ENCODE measurements at places on chromosomes 4 and X. TPM values are rescaled to one million over a fixed set of nuclear protein-coding genes. Genes with fewer than 3 reads are reported as not detected.

- no peak for DNase-seq
Observed at GRCh38 chrX:88944661-88945060, 197.6 kb downstream of the CPXCR1 start.

DNA sequence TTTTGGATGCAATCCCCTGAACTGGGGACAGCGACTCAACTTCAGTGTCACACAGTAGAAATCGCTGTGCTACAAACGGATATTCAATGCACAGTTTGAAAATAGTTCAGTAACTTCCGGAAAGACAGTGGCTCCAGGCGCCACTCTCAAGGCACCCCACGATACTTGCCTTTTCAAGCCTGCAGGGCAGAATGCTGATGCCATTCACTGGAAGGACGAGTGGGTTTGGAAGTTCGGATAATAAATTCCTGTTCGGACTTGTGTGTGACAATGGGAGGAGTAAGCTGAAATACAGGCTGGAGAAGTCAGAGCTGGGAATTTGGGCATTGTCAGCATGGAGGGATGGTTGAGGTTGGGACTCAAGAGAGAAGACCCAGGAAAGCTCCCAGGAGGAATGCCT lies 64.3 kb upstream of the HELT start:
- no peak for DNase-seq

DNA sequence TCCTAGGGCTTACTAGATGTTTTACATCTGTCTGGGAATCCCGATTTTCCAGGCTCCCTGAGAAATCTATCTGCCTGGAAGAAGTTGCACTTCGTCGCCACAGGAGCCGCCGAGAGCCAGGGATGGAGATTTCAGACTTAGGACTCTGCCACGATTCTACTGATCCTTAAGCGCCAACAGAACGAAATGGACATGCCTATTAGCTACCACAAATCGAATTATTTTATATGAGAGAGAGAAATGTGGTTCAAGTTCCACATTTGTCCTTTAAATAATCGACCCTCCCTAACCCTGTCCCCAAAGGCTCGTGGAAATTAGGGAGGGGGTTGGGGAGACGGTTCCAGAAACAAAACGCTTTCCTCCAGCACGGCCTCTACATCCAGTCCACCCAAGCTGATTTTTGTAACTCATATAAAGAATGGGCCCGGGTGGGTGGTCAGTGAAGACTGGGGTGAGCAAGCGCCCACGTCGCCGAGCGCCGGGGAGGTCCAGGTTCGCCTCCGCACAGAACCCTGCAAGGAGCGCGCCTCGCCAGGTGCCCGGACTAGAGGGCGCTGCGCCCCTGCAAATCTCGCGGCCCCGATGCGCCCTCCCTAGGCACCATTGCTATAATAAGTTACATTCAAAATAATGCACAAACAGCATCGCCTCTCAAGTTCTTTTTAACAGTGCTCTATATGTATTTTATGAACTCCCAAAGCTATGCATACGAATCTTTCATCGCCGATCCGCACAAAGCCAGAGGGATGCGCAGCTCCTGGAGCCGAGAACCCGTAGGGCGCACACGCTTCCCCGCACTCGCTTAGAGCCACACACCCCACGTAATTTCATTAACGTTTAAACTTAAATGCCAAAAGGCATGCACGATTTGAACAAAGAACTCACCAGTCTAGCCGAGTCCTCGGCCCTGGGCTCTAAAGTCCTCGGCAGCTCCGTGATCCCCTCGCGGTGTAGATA lies 2.1 kb upstream of the FAT1 start:
- no peak for DNase-seq

MAGEA8 gene
- polyA plus RNA-seq, result not detected

DNA sequence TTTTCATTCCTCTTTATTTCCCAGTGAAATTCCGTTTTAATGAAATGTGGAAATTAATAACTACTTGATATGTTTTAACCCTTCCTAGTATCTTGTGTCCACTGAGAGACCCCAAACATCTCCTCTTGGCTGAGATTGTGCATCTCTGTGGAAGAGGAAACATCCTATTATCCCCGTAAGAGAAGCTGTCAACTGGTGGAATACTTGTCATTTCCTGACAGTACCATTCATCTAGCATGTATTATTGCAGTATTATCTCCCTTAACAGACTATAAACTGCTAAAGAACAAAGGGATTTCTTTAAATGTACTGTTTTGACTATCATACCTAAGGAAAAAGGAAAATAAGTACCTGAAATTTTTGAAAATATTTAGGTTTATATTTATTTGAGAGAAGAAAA lies 277.3 kb upstream of the SLC7A11 start:
- no peak for DNase-seq

- peak; percentile 66 for DNase-seq
Observed at GRCh38 chr4:72767618-72768302, 198.7 kb upstream of the ADAMTS3 start.

- no peak for DNase-seq
Observed at GRCh38 chr4:7759216-7759615, 180.4 kb downstream of the AFAP1 start.

KCNE5 gene
- 0.32 TPM for polyA plus RNA-seq

TMPRSS11B gene
- not detected for polyA plus RNA-seq

DNA sequence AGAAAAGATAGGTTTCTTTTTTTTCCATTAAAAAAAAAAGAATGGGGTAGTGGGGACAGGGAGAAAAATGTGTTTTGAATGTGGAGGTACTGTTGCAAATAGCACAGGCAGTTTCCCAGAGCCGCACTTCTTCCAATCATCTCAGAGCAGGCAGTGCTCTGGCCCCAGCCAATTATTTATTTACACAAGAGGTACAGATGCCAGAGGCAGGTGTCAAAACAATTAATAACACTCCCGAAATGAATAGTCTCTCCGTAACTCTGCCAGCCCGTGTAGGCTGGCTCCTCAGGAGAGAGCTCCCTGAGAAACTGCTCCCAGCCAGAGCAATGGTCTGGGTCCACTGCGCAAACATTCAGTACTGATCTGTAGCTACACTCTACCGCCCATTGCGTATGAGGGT lies 130.8 kb upstream of the IL1RAPL2 start:
- no peak for DNase-seq

GRCh38 chrX:17403189-17403691 lies 28.2 kb downstream of the NHS start:
- DNase-seq, result no peak

DNA sequence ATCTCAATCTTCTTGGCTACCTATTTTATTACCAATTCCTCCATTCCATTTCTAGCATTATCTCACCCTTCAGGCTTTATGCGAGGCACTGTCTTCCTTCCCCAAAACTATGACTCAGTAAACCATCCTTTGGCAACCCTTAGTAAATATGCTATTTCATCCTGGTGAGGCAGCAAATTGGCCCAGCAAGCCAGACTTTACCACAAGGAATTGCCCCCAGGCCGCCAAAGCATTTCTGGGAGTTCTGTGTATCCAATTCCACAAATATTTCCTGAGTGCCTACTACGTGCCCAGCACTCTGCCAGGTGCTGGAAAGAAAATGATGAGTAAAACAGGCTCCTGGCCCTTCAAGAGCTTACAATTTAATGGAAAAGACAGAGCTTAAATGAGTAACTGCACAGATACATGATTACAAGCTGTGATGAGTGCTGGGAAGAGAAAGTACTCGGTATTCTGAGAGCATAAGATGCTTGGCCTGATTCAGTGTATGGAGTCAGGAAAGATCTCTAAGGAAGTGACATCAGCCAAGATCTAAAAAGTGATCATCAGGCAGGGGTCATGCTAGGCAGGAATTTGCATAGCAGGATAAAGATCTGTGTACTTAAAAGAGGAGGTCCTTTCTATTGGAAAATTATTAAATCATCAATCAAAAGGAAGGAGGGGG lies 193.8 kb downstream of the ADAMTS3 start:
- peak; percentile 79 for DNase-seq

DNA sequence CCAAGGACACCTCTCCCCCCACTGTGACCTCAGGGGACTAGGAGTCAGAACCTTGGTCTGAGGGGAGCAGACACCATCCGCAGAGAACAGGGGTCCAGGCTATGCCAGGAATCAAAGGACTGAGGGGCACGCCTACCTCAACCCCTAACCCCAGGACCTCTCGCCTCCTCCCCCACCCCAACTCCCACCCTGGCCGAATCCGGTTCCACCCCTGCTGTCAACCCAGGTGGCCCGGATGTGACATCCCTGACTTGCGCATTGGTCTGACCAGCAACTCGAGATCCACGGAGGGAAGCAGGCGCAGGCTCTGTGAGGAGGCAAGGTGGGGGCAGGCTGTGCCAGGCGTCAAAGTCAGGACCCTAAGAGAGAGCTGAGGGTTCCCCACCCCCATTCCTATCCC lies 468 bp upstream of the MAGEA4 start:
- DNase-seq, result no peak

CT45A1 gene
- polyA plus RNA-seq, result not detected

- DNase-seq, result no peak
Observed at GRCh38 chr4:25800245-25800644, 62.5 kb downstream of the SEL1L3 start.

ANKRD50 gene
- polyA plus RNA-seq, result 6.5 TPM

- DNase-seq, result no peak
Observed at GRCh38 chrX:10243106-10243505, 86.3 kb downstream of the CLCN4 start.

DOK7 gene
- not detected for polyA plus RNA-seq

MAGED4B gene
- polyA plus RNA-seq, result 44.9 TPM

GRCh38 chr4:1833307-1834046 lies 22.5 kb downstream of the LETM1 start:
- no peak for DNase-seq

GRCh38 chr4:39698424-39699009 lies 581 bp downstream of the UBE2K start:
- DNase-seq, result no peak

DNA sequence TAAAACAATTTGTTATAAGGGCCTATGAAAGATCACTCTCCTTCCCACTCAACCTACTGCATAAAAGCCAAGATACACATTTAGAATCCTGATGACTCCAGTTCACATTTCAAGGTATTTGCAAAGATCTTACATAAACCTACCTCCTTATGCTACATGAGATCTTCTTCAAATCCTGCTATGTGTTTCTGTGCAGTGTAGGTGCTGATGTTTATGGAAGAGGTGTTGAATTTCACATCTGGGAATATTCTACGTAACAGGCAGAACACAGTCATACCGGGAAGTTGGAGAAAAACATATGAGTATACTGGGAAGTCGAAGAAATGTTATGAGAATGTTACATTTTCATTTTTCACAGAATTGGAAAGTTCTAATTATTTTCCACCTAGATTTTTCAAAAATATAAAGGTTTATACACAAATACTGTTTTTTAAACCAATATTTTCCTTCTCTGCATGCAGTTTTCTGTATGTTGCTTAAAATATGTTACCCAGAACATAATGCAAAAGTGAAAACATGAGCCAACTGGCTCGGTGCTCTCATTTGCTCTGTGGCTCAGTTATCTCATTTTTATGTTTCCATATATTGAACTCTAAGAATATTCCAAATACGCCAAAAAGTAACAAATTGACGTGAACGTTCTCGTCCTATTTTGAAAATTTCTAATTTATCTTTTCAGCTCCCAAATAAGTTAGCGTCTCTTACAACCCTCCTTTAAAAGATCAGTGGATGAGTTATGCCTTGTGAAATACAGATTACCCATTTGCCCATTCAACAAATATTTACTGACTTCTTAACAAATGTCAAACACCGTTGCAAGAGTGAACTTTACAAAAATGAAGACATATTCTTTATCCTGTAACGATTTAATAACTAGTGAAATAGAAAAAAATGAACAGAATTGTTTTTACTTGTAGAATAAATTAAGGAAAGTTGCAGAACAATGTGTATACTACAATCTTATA lies 899.3 kb downstream of the STIM2 start:
- no peak for DNase-seq

- DNase-seq, result no peak
Observed at GRCh38 chr4:120749445-120750151, 172.9 kb downstream of the PRDM5 start.

DNA sequence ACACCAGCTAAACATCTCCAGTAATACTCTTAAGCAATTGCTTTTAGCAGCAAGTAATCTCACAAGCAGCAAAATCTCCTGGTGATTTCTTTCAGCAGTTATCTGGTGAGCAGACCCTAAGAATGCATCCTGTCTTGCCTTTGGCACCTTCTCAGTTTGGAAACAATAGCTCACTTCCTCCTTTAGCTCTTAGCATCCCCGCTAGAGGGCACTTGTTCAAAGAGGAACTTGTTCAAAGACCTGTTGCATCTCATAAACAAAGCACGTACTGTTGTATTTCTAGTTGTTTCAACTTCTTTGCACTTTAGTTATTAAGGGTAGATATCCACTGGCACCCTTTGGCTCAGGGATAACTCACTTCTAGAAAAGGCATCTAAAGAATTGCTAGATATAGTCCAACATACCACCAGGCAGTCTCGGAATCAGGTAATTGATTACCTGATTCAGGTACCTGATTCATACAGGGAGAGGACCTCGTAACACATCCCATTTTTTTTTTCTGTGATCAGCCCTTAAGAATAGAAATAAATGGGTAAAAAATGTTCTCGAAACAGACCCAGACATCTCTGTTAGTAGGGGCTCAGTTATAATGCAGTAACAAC lies 81.9 kb upstream of the QRFPR start:
- peak; percentile 8 for DNase-seq

- DNase-seq, result no peak
Observed at GRCh38 chrX:1475881-1476280, 23.2 kb upstream of the ASMTL start.
